Germinal center (tissue), 1 donor: ENCODE measurements at places on chromosomes 4 and X.

DNA sequence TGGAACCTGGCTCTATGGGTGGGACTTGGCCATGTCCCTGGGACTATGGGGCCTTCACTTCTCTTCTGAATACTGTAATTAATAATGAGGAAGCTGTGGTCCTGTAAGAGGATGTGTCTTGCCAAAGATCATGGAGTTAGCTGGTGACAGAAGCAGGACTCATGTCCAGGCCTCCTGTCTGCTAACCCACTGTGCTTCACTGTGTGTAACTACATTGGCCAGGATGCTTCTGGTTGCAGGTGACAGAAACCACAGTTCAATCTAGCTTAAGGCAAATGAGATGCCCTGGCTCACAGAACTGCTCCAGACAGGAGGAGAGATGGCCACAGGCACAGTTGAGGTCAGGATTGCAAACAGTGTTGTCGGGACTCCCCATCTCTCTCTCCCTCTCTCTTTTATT, 3.1 kb downstream of the MTMR1 start:
- no peak for DNase-seq

DNA sequence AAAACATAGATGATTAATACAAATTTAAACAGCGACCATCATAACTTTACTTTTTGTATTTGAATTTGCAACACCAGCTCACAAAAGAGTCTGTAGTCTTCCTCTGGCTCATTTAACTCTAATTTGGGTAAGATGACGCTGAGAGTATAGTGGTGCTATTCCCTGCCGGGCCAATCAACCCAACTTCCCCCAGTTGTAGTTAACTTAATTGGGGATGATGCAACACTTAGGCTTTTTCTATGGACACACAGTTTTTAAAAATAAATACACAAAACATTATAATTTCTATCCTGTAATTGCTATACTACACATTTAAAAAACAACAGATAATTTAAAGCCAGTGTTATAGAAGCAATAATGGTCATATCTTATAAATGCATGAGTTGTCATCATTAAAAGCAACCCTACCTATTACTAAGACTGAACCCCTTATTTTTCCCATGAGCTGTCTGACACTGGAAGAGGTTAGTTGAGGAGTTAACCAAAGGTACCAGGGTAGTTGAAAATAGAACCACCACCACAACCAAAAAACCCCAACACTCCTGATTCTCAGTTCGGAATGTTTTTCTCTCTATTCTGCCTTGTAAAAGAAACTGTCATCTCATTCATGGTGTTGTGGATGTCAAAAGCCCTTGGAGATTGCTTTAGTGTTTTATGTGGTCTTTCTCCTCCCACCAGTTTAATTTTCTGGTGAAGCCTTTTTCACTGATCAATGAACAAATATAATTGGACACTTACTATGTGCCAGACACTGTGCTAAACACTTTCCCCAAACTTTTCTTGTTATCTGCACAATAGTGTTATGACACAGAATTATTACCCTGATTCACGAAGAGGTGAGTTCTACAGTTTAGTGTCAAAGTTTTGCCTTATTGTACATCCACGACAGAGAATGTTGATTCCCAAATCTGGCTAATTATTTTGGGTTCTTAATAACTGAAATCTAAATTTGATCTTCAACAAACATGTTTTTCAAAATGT, 61.5 kb upstream of the RAPGEF2 start:
- no peak for DNase-seq

DNA sequence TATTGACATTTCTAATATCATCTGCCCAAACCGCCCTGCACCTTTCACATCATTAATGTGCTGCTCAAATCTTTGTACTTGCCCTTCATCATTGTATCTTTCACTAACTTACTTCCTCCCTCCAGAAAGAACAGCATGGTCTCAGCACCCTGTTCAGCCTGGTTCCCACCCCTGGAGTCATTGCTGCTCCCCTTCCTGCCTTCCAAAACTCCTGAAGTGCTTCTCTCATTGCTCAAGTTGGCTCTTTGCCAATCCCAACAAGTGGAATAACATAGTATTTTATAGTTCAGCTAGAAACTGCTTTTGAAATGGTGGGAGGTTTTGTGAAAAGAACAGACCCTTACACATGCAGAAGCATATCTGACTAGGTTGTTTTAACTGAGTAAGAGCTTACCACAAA, 14.0 kb upstream of the TTC29 start:
- DNase-seq = no peak

DNA sequence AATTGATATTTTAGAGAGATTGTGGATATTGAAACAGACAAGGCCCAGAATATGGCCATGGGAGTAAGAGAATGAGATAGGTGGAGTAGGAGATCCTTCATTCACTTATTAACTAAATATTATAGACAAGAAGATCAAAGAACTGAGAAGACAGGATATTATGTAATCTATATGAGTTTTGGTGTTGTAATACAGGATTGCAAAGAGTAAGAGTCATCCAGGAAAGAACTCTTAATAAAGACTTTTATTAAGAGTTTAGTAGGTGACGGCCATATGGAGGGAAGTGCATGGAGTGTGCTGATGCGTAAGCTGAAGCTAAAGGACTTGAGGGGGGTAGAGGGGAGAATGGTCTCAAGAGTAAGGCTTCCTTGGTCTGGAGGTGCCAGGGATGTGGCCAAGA, 153.7 kb downstream of the VEGFC start:
- no peak for DNase-seq

GRCh38 chr4:169158046-169158445, 112.7 kb downstream of the SH3RF1 start:
- DNase-seq = no peak

DNA sequence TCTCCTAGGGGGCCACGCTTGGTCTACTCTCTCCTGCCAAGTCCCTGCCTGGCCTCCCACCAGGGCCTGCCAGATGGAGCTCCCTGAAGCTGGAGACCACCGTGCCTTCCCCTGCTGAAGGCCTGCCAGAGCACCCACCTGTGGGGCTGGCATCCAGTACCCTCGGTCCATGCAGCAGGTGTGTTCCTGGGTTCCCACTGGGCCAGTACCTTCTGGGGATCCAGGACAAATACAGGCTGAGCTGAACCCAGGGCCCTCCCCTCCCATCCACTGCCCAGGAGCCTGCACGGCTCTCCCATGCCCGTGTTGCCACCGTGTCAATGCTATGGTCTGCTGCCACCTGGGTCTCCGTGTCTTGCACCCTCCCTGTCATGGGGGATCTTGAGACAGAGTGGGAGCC, 68.8 kb downstream of the ABLIM2 start:
- no peak for DNase-seq

DNA sequence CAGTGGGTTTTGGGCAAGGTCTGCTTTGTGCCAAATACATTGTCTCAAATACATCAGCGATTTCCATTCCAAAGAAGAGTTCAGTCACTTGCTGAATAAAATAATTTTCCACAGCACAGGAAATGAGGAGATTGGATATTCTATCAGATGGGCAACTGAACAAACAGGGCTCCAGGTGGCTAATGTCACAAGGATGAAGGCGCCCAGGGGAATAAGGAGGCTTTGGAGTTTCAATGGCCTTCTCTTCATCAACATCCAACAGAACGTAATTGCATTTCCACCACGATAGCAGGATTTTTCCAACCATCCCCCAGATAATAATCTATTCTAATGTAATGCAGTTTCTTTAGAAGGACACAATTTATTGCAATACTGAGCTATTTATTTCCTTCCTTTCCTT, 104.7 kb upstream of the KLHL13 start:
- no peak for DNase-seq

DNA sequence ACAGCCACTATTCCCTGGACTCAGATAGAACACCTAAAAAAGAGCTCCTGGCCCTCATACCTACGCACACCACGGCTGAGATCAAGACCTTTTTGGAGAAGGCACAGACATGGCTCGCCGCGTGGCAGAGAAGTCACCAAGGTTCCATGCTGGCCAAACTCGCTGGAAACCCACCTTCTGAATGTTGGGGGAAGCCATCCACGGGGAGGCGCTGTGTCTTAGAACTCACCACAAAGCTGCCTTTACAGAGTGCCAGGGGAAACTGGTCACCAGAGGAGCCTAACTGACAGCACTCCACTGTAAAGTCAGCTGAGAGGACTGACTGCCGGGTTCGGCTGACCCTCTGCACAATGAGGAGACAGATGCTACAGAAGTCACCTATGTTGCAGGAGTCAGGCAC, 97.9 kb downstream of the NEUROG2 start:
- no peak for DNase-seq
